WTC11 (cell line): ENCODE measurements at places on chromosomes 13 and 19. TPM values are rescaled to one million over a fixed set of nuclear protein-coding genes. Genes with fewer than 3 reads are reported as not detected.

The MCF2L gene
- total RNA-seq = 34.8 to 35.4 TPM (median 34.9 TPM) in 3 replicates

The URAD gene
- not detected in 3 replicates for total RNA-seq

The CYP2A7 gene
- 0.21 TPM in 1 of 3 replicates, not detected in the others for total RNA-seq

The LRP3 gene
- 37.7 to 47.0 TPM (median 39.5 TPM) in 3 replicates for total RNA-seq

The GPI gene
- 389 to 452 TPM (median 446 TPM) in 3 replicates for total RNA-seq

The CKM gene
- not detected in 3 replicates for total RNA-seq

The CYP4F11 gene
- total RNA-seq = 0.07 TPM in 1 of 3 replicates, not detected in the others

The ZNF708 gene
- 27.2 to 34.9 TPM (median 30.1 TPM) in 3 replicates for total RNA-seq

- no peak overlapping the region for H3K4me3 ChIP-seq
- no peaks in the 10 kb centered on the region for H3K27me3 ChIP-seq
- no peak for DNase-seq
- no peaks in the 10 kb centered on the region for H3K36me3 ChIP-seq
- H3K4me1 ChIP-seq = peaks cover 3% of the 10 kb centered on the region
Observed at GRCh38 chr13:30509254-30510050, 43.7 kb upstream of the HMGB1 start.

DNA sequence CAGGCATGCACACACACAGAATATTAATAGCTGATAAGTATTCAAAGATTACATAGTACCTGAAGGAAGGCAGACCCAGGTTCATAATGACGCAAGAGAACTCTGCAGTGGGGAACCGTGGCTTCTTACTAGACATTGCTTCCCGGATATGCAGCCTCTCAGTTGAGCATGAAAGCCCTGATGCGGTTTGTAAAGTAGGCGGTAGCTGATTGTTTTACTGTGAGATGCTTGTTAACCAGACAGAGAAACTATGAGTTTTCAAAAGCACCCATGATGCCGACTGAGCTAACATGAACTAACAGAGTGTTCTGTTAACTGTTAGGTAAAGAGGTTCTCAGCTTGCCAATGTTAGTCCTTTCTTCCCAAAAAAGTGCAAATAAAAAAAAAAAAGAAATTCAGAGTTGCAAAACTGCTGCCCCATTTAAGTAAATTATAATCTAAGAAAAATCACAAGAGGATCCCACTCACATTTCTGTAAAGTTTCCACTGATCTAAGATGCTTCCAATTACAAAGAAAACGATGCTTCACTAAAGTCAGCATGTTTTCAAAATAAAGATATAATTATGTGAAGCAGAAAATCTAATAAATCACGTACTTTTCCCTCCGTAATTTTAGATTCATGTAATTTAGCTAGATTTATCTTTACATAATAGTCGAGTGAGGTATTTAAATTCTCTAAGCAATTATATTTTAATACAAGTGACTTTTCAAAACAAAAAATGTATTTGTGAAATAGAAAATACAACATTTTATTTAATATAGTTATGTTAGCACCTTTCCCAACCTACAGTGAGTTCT is 2.2 kb downstream of the FLT1 start:
- H3K36me3 ChIP-seq = peaks cover 14% of the 10 kb centered on the region
- peaks cover 15% of the 10 kb centered on the region for H3K27me3 ChIP-seq
- no peak for DNase-seq

DNA sequence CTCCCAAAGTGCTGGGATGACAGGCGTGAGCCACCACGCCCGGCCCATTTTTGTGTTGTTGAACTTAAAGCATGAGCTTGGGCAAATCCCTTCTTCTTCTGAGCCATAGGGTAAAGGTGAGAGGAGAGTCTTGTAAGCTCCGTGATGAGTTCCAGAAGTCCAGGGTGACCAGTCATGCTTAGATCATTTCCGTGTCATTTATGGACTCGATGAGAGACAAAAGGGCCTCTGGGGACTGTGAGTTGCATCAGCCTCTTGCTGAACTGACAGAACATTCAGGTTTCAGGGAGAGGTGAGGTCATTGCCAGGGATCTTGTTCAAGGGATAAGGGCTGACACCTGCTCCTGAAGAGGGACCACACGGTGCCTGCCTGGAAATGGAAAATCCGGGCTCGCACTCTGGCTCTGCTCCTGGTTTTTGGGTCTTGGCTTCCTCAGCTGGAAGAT is 53.6 kb downstream of the GADD45B start:
- DNase-seq = no peak
- H3K36me3 ChIP-seq = peaks cover 14% of the 10 kb centered on the region
- no peak overlapping the region for H3K27ac ChIP-seq
- H3K4me3 ChIP-seq = no peak overlapping the region
- no peaks in the 10 kb centered on the region for H3K27me3 ChIP-seq

DNA sequence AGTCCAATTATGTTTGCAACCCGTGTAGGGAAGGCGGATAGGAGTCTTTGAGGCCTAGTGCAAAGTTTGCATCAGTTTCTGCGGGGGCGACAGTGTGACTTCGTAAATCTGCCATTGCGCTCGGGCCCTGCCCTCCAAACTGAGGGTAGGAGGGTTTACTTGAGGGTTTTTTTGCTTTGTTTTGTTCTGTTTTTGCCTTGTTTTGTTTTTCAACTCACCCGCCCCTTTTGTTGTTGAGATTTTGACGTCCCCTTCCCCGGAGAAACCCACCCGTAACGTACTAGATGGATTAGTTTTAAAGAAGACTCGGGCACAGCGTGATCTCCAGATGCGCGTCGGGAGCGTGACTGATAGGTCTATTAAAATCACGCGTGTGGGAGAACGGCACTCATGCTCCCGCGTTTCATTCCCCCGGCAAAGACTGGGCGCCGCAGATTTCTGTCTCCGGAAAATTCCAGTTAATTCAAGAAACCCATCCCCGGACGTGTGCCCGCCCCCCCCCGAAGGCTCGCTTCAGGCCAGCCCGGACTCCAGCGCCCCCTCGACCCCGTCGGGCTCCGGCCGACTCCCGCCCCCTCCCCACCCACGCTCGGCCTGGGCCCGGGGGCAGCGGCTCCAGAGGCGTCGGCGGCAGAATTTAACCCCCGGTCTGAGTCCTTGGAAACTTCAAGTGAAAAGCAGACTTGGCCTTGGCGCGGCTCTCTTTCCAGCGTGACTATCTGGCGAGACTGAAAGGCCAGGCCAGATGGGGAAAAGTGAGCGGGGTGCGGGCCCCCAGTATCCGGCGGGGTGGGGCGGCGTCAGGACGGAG is 5.0 kb downstream of the SOX1 start:
- DNase-seq = no peak
- peak overlapping the region; percentile 68 for H3K4me3 ChIP-seq
- peaks cover 78% of the 10 kb centered on the region for H3K27me3 ChIP-seq
- H3K27ac ChIP-seq = no peak overlapping the region
- peaks cover 40% of the 10 kb centered on the region for H3K4me1 ChIP-seq
- H3K36me3 ChIP-seq = no peaks in the 10 kb centered on the region

GRCh38 chr19:12194827-12195731 is 32.2 kb downstream of the ZNF136 start:
- H3K36me3 ChIP-seq = peaks cover 25% of the 10 kb centered on the region
- peak; percentile 98 for DNase-seq
- peak overlapping the region; percentile 99 for H3K27ac ChIP-seq
- peak overlapping the region; percentile 91 for H3K4me3 ChIP-seq
- H3K27me3 ChIP-seq = no peaks in the 10 kb centered on the region

GRCh38 chr13:44542361-44542760 is 33.8 kb downstream of the TSC22D1 start:
- no peaks in the 10 kb centered on the region for H3K27me3 ChIP-seq
- H3K27ac ChIP-seq = peak overlapping the region; percentile 72; the same call in 1 of the 2 replicates
- no peak overlapping the region for H3K4me3 ChIP-seq
- 0 out of 2 replicates have a peak, but pooled peaks cover 2% of the 10 kb centered on the region for H3K36me3 ChIP-seq
- peaks cover 13% of the 10 kb centered on the region for H3K4me1 ChIP-seq

DNA sequence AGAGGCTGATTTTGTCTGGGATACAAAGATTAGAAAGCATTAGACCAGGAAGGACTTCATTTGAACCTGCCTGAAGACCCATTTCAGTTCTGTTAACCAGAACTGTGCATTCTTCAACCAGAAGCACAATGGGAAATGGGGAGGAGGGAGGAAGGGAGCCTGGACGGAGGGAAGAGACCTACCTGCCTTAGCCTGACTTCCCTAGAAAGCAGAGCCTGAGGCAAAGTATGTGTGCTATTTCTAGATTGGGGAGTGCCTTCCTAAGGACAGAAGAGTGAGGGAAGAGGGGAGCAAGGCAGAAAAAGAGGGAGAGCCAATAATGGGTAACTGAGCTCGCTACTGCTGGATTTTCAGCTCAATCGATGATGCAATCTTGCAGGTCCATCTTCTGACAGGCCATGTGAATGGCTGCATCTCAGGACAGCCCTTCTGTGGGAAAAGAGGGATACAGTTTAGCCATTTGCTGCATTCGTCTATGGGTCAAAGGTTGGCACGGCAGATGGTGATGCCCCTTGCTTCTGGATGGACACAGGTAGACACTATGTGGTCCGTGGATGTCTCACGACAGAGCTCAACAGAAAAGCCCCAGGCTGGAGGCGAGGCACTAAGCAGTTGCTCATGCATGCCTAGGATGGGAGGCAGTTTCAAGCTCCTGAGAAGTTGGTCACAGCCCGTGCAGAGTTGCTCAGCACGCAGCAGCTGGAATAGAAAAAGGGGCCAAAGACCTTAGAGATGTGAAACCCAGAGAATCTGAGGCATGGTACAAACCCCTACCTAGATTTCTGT is 78.8 kb upstream of the UBL3 start:
- H3K4me1 ChIP-seq = peaks cover 11% of the 10 kb centered on the region
- H3K36me3 ChIP-seq = no peaks in the 10 kb centered on the region
- H3K27me3 ChIP-seq = peaks cover 3% of the 10 kb centered on the region; the same call in 1 of the 2 replicates
- H3K4me3 ChIP-seq = no peak overlapping the region

DNA sequence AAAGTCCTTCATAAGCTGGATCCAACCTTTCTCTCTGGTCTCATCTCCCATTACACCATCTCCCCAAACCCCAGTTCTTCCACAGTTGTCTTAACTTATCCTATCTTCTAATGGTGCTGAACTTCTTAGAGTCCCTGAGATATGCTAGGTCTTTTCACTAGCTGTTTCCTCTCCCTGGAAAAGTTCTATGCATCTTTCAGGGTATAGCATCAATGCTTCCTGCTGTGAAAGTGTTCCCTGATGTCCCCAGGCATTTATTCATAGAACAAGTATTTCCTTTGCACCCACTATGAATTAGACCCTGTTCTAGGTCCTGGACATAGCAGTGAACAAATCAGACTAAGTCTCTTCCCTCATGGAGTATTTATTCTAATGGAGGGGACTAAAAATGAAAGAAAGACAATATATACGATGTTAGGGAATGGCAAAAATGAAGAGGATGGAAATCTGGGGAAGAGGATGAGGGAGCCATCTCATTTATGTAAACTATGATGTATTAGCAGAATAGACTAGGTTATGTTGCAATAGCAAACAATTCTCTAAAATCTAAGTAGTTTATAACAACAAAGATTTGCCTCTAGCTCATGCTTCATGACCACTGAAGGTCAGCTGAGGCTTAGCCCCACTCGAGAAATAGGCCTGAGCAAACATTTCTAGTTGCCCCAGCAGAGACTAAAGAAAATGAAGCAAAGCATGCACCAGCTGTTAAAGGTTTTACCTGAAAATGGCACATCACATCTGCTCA is 120.0 kb downstream of the CYSLTR2 start:
- no peak overlapping the region for H3K27ac ChIP-seq
- H3K36me3 ChIP-seq = peaks cover 4% of the 10 kb centered on the region
- no peak overlapping the region for H3K4me3 ChIP-seq
- peaks cover 1% of the 10 kb centered on the region; the same call in 1 of the 2 replicates for H3K27me3 ChIP-seq
- no peak for DNase-seq

GRCh38 chr13:25421612-25422011 is 49.8 kb downstream of the ATP8A2 start:
- no peak overlapping the region for H3K4me3 ChIP-seq
- H3K4me1 ChIP-seq = peaks cover 36% of the 10 kb centered on the region
- no peak overlapping the region for H3K27ac ChIP-seq
- peaks cover 6% of the 10 kb centered on the region for H3K36me3 ChIP-seq
- H3K27me3 ChIP-seq = peaks cover 5% of the 10 kb centered on the region; the same call in 1 of the 2 replicates

DNA sequence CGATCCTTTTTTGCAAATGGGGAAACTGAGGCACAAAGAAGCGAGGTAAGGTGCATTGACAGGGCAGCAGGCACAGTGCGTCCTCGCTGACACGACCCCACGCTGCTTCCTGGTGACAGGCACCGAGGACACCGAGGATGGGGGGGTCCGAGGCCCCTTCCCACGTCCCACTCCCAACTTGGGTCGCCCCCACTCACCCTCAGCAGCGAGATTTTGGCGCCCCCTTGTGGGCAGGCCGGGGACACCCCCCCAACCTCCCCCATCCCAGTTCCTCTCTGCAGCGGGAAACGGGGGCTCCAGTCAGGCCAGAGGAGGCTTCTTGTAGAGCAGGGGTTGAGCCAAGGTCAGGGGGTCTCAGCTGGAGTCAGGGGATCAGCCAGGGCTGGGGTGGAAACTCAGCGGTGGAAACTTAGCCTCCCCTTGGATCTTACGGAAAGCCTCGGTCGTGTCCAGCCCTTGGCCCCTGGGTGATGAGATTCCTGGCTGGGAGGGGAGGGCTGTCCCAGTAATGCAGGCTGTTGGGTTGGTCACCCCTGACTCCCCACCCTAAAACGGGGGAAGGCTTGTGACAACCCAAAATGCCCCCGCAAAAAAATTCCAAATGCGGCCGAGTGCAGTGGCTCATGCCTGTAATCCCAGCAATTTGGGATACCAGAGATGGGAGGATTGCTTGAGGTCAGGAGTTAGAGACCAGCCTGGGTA is 8.2 kb downstream of the SMIM24 start:
- no peak overlapping the region for H3K4me3 ChIP-seq
- no peaks in the 10 kb centered on the region for H3K4me1 ChIP-seq
- no peak overlapping the region for H3K27ac ChIP-seq
- peak; percentile 68 for DNase-seq
- H3K27me3 ChIP-seq = peaks cover 37% of the 10 kb centered on the region

- no peaks in the 10 kb centered on the region for H3K36me3 ChIP-seq
- peak overlapping the region; percentile 80 for H3K4me3 ChIP-seq
- no peak overlapping the region; the same call in 1 of the 2 replicates for H3K27ac ChIP-seq
- peaks cover 79% of the 10 kb centered on the region for H3K27me3 ChIP-seq
- no peak for DNase-seq
Observed at GRCh38 chr19:43799502-43800142, 2.6 kb downstream of the LYPD5 start.

DNA sequence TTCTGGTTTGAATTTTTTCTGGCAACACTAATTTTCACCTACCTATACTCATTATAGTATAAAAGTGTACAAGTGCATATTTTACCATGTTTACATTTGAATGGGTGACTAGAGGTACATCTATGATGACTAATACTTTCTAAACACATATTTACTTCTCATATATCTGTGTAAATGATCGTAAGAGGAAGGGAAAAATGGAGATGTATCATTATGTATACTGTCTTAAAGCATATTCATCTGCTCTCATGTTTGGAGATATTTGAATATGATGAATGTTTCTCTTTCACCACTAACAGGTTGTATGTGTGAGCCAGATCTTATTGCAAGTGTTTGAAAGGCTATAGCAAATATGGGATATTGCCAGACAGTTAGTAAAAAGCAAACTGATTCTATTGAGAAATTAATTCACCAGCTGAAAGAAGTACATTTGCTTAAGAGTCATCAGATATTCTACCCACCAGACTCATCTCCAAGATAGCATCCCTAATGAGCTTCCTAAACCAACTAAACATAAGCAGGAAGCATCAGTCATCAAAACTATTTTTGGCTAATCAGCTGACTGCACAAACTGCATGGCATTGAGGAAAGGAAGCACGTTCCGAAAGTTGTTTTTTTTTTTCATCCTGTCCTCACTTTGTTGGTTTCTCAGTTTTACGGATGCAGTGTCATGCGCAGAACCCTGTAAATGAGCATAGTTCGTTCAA is 738.2 kb downstream of the GPC5 start:
- no peak for DNase-seq
- H3K27me3 ChIP-seq = no peaks in the 10 kb centered on the region
- H3K4me1 ChIP-seq = no peaks in the 10 kb centered on the region
- no peaks in the 10 kb centered on the region for H3K36me3 ChIP-seq
- no peak overlapping the region for H3K27ac ChIP-seq
- H3K4me3 ChIP-seq = no peak overlapping the region

GRCh38 chr13:92873029-92873428 is 353.6 kb upstream of the GPC6 start:
- no peak for DNase-seq
- H3K36me3 ChIP-seq = no peaks in the 10 kb centered on the region
- H3K27me3 ChIP-seq = 0 out of 2 replicates have a peak, but pooled peaks cover under 1% of the 10 kb centered on the region
- H3K4me3 ChIP-seq = no peak overlapping the region
- H3K4me1 ChIP-seq = no peaks in the 10 kb centered on the region
